ENCODE measurements at places on chromosomes 2 and 18.

DNA sequence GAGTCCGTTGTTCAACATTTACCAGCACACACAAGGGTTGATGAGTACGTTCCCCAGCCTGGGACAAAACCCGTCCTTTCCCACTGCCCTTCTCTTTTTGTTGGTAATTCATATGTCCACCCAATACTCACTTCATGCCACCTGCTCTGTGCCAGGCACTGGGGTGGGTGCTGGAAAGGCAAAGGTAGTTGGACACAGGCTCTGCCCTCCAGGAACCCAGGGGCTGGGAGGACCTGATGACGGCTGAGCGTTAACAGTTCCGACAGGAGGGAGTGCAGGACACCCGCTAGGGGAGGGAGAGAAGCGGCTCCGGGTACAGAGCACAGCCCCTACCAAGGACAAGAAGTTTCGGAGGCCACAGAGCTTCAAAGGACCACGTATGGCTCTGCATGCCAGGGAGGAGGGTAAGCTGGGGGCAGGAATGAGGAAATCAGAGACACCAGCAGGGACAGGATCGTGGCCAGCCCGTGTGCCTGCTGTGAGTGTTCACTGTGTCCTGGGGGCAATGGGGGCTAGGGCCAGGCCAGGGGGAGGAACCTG, 134.1 kb upstream of the GPC1 start:
- no peak for DNase-seq

DNA sequence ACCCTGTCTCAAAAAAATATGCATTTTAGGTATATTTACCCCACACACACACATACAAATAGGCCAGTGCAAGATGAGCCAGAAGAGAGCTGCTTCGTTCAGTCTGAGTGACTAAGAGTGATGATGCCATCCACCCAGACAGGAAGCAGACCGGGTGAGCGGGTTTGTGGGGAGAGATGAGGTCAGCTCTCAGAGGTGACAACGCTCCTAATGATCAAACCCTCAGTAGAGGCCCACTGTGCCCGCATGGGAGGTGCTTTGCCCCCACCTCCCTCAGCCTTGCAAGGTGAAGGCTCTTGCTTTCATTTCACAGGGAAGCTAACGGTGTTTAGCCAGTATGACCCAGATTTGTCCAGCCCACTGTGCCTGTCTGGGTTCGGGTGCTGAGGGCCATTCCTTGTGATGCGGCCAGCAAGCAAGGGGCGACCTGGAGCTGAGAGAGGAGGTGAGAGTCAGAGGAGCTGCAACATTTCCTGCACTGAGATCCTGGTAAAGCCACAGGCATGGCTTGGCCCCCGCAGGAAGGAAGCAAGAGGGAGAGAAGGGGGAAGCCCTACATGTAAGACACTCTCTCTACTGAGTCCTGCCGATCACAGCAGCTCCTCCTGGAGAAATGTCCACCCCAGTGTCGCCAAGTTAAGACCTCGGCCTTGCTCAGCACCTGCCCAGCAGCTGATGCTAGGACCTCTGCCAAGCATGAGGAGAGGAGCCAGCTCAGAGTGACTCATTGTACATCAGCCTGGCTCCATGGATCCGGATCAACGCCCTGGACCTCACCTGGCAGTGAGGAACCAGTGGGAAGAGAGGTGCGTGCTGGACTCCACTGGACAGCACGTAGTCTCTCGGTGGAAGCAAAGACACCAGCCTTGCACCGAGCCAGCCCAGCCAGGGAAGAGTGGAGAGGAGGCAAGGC, 37.0 kb downstream of the NIFK start:
- DNase-seq = peak; percentile 75

- no peak for DNase-seq
These were observed 9.0 kb upstream of the DSEL start for GRCh38 chr18:67525328-67526099.

- DNase-seq = no peak
These were observed 545.4 kb upstream of the ZEB2 start for GRCh38 chr2:145065342-145065741.

GRCh38 chr18:32469691-32470459, 807 bp downstream of the GAREM1 start:
- no peak for DNase-seq

DNA sequence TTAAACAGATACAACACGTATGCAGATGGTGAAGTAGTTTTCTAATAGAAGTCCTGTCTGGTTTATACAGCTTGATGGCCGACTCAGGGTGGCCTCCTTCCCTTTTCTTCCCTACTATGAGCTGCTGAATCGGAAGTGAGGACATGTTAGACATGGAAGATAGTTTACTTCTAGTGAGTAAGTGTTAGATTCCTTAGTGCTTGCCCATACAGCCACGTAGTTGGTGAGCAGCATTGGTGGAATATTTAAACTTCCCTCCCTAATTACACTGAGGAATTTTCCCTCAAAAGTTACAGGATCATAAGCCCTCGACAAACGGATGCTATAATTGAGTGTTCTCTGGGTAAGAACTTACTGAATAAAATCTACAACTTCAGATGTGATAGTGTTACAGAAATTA, 52.1 kb downstream of the RHBDD1 start:
- DNase-seq = no peak

GRCh38 chr18:24014986-24015638, 558 bp downstream of the TTC39C start:
- DNase-seq = no peak

GRCh38 chr2:64177315-64177714, 33.1 kb upstream of the PELI1 start:
- no peak for DNase-seq

Measured in activated T-cell treated with anti-CD3 and anti-CD28 coated beads for 4 hours (primary cell).